Small intestine (tissue), 16 donors: ENCODE measurements at places on chromosomes 6 and 20. TPM values are rescaled to one million over a fixed set of nuclear protein-coding genes. Genes with fewer than 3 reads are reported as not detected.

ATP6V1G2 gene
- 6.3 TPM for polyA plus RNA-seq

CABLES2 gene
- polyA plus RNA-seq = 7.9 TPM

- H3K27me3 ChIP-seq = peaks cover 5% of the 10 kb centered on the region
- no peaks in the 10 kb centered on the region for H3K36me3 ChIP-seq
- H3K4me3 ChIP-seq = no peak overlapping the region
- DNase-seq = no peak
These were observed 19.3 kb upstream of the NCR2 start for GRCh38 chr6:41315943-41316620.

CLVS2 gene
- 0.06 TPM for polyA plus RNA-seq

HSPA12B gene
- polyA plus RNA-seq = not detected

- H3K27me3 ChIP-seq = no peaks in the 10 kb centered on the region
- H3K4me3 ChIP-seq = no peak overlapping the region
- no peaks in the 10 kb centered on the region for H3K4me1 ChIP-seq
- no peaks in the 10 kb centered on the region for H3K36me3 ChIP-seq
These were observed 149.1 kb downstream of the BMP7 start for GRCh38 chr20:57117296-57117695.

DNA sequence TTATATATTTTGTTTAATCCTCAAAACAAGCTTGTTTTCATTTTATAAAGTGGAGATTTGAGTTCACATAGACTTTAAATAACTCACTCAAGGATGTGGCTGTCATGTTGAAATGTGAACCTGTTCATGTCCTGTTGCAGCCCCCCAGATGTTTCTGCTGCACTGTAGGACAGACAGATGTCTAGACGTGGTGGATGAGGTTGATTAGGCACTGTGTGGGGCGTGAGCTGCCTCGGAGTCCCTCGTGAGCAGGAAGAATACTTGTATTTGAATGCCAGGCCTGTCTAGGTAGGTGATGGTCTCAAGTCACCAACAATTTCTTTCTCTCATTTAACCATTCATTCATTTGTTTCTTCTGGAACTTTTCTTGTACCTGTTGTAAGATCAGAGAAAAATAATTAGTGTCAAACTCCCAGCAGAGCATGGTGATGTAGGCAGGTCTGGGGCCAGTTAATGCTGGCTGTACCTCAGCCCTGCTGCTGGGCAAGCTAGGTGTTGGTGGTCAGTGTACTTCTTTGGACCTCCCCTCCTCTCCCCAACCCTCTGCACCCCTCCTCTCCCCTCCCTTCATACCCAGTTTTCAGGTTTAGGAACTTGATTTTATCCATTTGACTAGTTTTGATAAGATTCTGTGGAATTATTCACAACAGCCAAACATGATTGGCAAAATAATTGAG is 34.0 kb downstream of the AFDN start:
- H3K4me3 ChIP-seq = no peak overlapping the region
- no peaks in the 10 kb centered on the region for H3K36me3 ChIP-seq
- H3K27ac ChIP-seq = no peak overlapping the region

- no peaks in the 10 kb centered on the region for H3K27me3 ChIP-seq
- H3K27ac ChIP-seq = no peak overlapping the region
- no peak overlapping the region for H3K4me3 ChIP-seq
- DNase-seq = no peak
These were observed 7.8 kb downstream of the HRH3 start for GRCh38 chr20:62212299-62212698.

DNA sequence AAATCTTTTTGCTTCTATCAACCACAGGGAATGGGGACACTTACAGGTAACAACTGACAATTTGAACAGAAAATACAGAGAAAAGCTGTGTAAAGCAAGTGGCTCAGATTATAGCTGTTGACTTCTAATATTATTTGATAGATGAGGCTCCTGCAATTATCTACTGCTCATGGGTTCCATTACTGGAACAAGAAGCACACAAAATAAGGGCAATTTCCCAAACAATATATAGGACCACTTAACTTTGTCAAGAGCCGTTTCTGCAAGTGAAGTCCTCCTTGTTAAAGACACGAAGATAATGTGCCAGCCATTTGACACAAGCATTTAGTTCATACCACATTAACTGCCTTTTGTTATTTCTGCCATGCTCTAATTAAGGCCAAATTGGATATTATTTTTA is 315.5 kb upstream of the ARID1B start:
- no peaks in the 10 kb centered on the region for H3K4me1 ChIP-seq
- no peak for DNase-seq
- no peaks in the 10 kb centered on the region for H3K36me3 ChIP-seq
- no peak overlapping the region for H3K4me3 ChIP-seq

GRCh38 chr20:45340236-45340847 is 7.9 kb downstream of the SDC4 start:
- no peaks in the 10 kb centered on the region for H3K27me3 ChIP-seq
- H3K27ac ChIP-seq = peak overlapping the region; percentile 95
- peaks cover 17% of the 10 kb centered on the region for H3K4me1 ChIP-seq
- no peak overlapping the region for H3K4me3 ChIP-seq
- peaks cover 65% of the 10 kb centered on the region for H3K36me3 ChIP-seq

DNA sequence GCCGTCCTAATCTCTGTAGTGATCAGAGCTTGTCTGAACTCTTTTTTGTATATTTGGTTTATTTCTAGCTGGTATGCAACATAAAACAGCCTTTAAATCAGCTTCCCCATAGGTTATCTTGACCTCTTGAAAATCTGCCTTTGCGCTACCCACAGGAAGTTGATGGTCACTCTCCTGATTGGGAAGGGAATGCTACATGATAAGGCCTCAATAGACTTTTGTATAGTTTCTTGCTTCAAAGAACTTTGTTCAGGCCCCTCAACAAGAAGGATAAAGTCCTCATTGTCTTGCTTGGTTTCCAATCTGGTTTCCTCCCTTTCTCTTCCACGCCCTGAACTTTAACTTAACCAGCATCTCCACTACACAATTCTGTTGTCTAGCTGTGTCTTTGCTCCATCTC is 95.4 kb upstream of the TENT5A start:
- H3K27me3 ChIP-seq = no peaks in the 10 kb centered on the region
- H3K27ac ChIP-seq = no peak overlapping the region
- H3K4me1 ChIP-seq = no peaks in the 10 kb centered on the region
- no peak overlapping the region for H3K4me3 ChIP-seq
- H3K36me3 ChIP-seq = no peaks in the 10 kb centered on the region
